ENCODE measurements at places on chromosomes 1 and 21. TPM values are rescaled to one million over a fixed set of nuclear protein-coding genes. Genes with fewer than 3 reads are reported as not detected.

SRM gene
- total RNA-seq = 150 TPM

EPHA2 gene
- total RNA-seq = 164 TPM

AMPD1 gene
- not detected for total RNA-seq

OR2T8 gene
- not detected for total RNA-seq

SEMA4A gene
- total RNA-seq = 0.39 TPM

BLACAT1 gene
- 3.9 TPM for total RNA-seq

GJA4 gene
- not detected for total RNA-seq

DNA sequence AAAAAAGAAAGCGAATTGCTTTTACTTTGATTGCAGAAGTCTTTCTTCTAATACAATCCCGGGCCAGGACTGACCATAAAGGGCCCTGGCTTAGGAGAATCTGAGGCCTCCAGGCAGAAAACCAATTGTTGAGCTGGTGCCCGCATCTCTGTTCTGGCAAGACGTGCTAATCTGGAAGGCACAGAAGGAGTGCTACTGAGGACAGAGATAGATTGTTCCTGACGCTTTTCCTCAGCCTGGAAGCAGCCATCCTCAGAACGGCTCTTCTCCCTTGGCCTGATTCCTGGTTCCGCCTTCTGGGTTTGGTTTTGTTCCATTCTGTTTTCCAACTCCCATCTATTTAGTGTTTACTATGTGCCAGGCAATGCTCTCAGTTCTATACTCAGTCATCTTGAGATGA, 44.8 kb upstream of the SPOCD1 start:
- no peaks in the 10 kb centered on the region for H3K4me1 ChIP-seq
- DNase-seq = no peak
- H3K27me3 ChIP-seq = no peaks in the 10 kb centered on the region

- H3K27me3 ChIP-seq = no peaks in the 10 kb centered on the region
- H3K4me3 ChIP-seq = no peak overlapping the region
- DNase-seq = no peak
- no peak overlapping the region for H3K27ac ChIP-seq
These were observed 163.8 kb upstream of the KCNK2 start for GRCh38 chr1:214918745-214919144.

DNA sequence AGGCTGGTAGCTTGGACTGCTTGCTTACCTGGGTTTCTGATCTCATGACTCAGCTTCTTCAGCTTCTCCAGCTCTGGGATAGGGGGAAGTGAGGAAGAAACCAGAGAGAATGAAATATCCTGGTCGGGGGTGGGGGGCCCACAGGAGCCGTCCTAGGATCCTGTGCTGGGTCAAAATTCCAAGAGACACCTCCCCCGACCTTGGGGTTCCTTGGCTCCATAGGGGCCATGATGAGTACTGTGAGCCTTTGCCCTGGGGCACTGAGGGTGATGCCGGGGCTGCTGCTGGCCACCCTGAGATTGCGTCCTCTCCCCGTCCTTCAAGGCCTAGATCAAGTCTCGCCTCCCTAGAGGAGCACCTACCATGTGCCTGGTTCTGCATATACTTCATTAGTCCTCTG, 40.0 kb downstream of the MYOM3 start:
- peaks cover 18% of the 10 kb centered on the region for H3K4me1 ChIP-seq
- no peaks in the 10 kb centered on the region for H3K27me3 ChIP-seq
- no peak for DNase-seq
- no peak overlapping the region for H3K27ac ChIP-seq

GRCh38 chr1:192395895-192396294, 79.1 kb downstream of the RGS21 start:
- H3K36me3 ChIP-seq = no peaks in the 10 kb centered on the region
- H3K27me3 ChIP-seq = no peaks in the 10 kb centered on the region

DNA sequence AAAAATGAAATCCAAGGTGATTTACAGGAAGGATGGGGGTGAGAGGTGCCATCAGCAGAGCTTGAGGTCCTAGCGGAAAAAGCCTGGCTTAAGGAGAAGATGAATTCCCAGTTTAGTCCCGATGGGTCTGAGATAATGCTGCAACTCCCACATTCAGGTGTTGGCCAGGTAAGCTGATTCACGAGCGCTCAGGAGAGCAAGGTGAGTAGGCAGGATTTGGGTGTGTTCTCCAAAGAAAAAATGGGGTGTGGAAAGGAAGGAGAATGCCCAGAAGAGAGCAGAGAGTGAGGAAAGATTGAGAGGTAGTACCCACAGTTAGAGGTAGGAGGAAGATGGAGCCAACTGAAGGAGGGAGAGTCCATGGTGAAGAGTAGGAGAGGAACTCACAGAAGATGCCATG, 12.5 kb downstream of the RIMS3 start:
- H3K27ac ChIP-seq = no peak overlapping the region
- no peak for DNase-seq
- no peaks in the 10 kb centered on the region for H3K27me3 ChIP-seq
- H3K36me3 ChIP-seq = no peaks in the 10 kb centered on the region
- H3K4me1 ChIP-seq = peaks cover 36% of the 10 kb centered on the region

DNA sequence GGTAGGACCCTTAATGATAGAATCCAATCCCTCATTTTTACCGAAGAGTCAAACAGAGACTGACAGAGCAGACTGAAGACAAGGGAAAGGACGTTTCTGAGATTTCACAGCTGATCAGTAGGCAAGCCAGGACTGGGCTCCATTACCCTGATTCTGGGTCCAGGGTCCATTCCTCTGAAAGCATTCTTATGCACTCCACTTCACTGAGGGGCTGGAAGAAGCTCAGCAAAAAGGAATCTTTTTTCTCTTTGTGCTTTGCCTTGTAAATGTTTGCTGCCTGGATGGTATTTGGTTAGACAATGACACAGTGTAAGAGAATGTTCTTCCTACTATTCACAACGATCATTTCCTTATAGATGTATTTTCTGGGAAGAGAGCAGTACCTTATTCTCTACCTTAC, 331.3 kb upstream of the PROX1 start:
- no peaks in the 10 kb centered on the region for H3K4me1 ChIP-seq
- no peaks in the 10 kb centered on the region for H3K36me3 ChIP-seq
- H3K27ac ChIP-seq = no peak overlapping the region
- no peak overlapping the region for H3K4me3 ChIP-seq

DNA sequence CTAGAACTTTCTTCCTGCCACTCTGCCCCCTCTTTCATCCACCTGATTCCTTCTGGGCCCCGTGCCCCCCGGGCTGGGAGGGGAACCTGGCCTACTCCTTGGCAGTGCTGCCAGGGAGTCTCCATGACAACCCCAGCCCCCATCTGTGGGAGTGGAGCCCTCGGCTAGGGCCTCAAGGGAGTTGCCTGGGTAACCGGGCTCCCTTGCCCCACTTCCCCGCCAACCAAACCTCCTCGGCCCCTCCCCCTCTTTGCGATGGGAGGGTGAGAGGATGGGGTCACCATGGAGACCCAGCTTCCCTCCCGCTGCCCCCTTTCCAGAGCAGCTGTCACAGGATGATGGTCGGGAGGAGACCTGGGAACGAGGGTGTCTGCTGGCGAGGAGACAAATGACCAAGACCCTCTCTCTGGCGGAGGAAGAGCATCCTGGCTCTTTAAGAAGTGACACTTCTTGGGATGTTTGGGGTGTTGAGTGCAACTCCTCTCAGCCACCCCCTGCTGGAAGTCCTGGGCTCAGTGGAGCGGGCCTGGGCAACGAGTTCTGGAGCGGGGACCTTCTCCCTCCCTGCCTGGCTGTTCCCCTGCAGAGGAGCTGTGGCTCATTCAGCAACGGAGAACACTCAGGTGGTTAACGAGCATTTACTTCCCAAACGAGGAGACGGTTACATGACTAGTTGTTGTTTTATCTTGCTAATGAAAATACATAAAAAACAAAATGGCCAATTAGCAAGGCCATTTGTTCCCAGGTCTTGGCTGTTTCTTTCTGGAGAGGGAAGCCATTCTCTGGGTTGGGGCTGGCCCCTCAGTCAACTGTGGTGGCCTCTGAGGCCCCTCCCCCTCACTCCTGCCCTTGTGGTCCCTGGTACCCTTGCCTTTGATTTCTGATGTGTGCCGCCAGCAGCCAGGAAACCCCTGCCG, 82.8 kb downstream of the UBIAD1 start:
- no peaks in the 10 kb centered on the region for H3K4me1 ChIP-seq
- H3K36me3 ChIP-seq = no peaks in the 10 kb centered on the region
- H3K4me3 ChIP-seq = no peak overlapping the region
- DNase-seq = no peak
- no peak overlapping the region for H3K27ac ChIP-seq

GRCh38 chr1:32998997-32999396, 34.4 kb upstream of the RNF19B start:
- DNase-seq = no peak
- H3K4me3 ChIP-seq = no peak overlapping the region
- H3K27me3 ChIP-seq = no peaks in the 10 kb centered on the region

- no peaks in the 10 kb centered on the region for H3K36me3 ChIP-seq
- no peaks in the 10 kb centered on the region for H3K4me1 ChIP-seq
- no peak within 1 kb of the TSS for H3K27ac ChIP-seq
- no peak for DNase-seq
- H3K4me3 ChIP-seq = peak within 1 kb of the TSS; percentile 43
These were observed at the start of gene TSPAN2 for GRCh38 chr1:115089420-115090185. Gene TSPAN2 (minus strand): TSS chr1:115089503. CDS start chr1:115089432, 71 bp downstream.

GRCh38 chr1:47759936-47760629, 237.1 kb downstream of the TRABD2B start:
- H3K4me3 ChIP-seq = no peak overlapping the region
- 0 out of 2 replicates have a peak, but pooled peaks cover 3% of the 10 kb centered on the region for H3K27me3 ChIP-seq
- H3K4me1 ChIP-seq = no peaks in the 10 kb centered on the region
- no peak overlapping the region for H3K27ac ChIP-seq
- no peaks in the 10 kb centered on the region for H3K36me3 ChIP-seq

DNA sequence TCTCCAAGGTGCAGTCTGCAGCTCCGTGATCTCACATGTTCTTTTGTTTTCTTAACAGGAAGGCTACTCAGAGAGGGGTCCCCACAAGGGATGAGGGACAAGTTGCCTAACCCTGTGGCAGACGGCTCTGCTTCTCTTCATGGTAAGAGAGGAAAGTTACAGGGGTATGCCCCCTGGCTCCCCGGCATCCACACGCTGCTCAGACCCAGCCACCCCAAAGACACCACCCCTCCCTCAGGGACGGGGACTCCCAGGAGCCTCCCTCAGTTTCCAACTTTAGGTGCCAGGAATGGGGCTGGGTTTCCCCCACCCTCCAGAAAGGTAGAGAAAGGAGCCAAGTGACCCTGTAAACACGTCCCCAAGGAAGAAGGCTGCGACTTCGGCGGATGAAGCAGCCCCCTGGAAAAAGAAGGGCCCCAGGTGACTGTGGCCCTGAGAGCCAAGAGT, 19.7 kb downstream of the OPTC start:
- no peaks in the 10 kb centered on the region for H3K36me3 ChIP-seq
- H3K4me3 ChIP-seq = no peak overlapping the region
- H3K27me3 ChIP-seq = no peaks in the 10 kb centered on the region

DNA sequence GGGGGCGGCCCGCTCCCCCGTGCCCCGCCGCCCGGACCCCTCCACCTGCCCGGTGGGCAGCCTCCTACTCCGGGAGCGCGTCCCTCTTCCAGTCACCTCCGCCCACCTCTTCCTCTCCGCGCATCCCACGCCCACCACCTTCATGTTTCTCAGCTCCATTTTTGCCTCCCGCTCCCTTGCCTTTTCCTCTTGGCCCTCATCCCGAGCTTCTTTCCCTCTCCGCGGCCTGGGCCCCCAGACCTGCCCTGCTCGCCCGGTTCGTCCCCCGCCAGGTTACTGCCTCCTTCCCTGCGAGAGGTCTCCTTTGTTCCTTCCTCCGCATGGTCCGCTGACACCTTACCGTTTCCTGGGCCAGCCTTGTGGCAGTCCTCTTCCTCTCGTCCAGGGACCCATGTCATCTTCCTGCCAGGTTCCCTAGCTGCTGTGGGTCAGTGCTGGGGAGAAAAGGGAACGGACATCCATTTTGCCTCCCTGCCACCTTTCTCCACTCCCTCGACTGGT, 563 bp downstream of the QSOX1 start:
- H3K27ac ChIP-seq = no peak overlapping the region
- H3K4me1 ChIP-seq = peaks cover 2% of the 10 kb centered on the region
- DNase-seq = no peak
- H3K27me3 ChIP-seq = no peaks in the 10 kb centered on the region
- H3K4me3 ChIP-seq = peak overlapping the region; percentile 91
- no peaks in the 10 kb centered on the region for H3K36me3 ChIP-seq

- DNase-seq = no peak
- H3K36me3 ChIP-seq = no peaks in the 10 kb centered on the region
- peaks cover 3% of the 10 kb centered on the region for H3K4me1 ChIP-seq
- no peaks in the 10 kb centered on the region for H3K27me3 ChIP-seq
- H3K4me3 ChIP-seq = no peak overlapping the region
- no peak overlapping the region for H3K27ac ChIP-seq
These were observed 67.3 kb upstream of the COX20 start for GRCh38 chr1:244768186-244768585.

DNA sequence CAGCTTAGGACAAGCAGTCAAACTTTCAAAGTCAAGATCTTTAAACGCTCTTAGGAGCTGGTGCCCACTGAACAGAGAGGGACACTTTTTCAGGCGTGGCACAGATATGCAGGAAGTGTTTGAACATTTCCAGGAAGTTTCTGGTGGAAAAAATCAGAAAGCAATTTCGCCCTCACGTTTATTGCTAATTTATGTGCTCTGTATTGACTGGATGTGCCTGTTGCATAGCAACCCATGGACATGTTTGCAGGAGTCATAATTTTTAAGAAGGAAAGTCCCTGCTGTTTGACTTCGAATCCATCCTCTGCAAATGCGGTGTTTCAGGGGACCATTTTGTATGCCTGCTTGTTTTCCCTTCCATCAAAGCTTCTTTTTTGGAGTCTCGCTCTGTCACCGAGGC, 239.9 kb upstream of the IRF2BP2 start:
- H3K27me3 ChIP-seq = no peaks in the 10 kb centered on the region
- H3K36me3 ChIP-seq = no peaks in the 10 kb centered on the region
- H3K4me1 ChIP-seq = no peaks in the 10 kb centered on the region
- no peak overlapping the region for H3K4me3 ChIP-seq
- H3K27ac ChIP-seq = no peak overlapping the region
- DNase-seq = no peak

DNA sequence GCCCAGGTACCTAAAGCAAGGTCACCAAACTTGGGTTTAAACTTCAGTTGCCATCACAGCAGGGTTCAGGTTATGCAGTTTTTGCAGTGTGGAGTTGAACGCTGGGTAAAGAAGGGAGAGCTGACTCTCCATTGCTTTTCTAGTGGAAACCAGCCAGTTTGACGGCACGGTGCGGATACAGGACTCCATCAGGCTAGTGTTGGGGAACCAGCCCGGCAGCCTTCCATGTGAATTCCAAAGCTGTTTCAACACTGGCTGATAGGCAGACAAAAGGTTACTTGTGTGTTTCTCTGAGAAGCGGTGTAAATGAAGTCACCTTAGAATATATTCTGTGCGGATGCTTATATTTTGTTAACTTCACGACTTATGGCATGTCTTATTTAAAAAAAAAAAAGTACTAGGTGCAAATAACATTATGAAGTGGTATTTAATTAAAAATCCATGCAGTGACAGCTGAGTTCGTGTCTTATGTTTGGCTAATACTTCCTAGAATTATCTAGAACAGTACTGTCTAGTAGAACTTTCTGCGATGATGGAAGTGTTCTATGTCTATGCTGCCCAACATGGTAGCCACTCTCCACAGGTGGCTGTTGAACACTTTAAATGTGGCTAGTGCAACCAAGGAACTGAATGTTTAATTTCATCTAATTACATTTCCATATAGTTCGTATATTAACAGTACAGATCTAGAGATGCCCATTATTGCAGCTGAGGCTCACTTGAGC, 29.9 kb upstream of the RCAN3 start:
- H3K4me1 ChIP-seq = no peaks in the 10 kb centered on the region
- no peaks in the 10 kb centered on the region for H3K36me3 ChIP-seq
- no peak overlapping the region for H3K4me3 ChIP-seq
- H3K27me3 ChIP-seq = no peaks in the 10 kb centered on the region

All from HCT116 (cell line).